ENCODE measurements at places on chromosomes 1 and 21. TPM values are rescaled to one million over a fixed set of nuclear protein-coding genes. Genes with fewer than 3 reads are reported as not detected.

MEX3A gene
- total RNA-seq = 0.13 TPM

HNRNPU gene
- 216 TPM for total RNA-seq

UBL4B gene
- not detected for total RNA-seq

ETV3 gene
- total RNA-seq = 17.3 TPM

LRRC71 gene
- total RNA-seq = not detected

SIK1 gene
- 31.2 TPM for total RNA-seq

PGM1 gene
- total RNA-seq = 543 TPM

RHD gene
- not detected for total RNA-seq

Data from psoas muscle (tissue), 8 donors.